Hematopoietic multipotent progenitor cell treated with erythropoietin and hydrocortisone succinate and interleukin-3 and kit ligand, for 8 days (in vitro differentiated cells): ENCODE measurements at places on chromosomes 7 and 10.

DNA sequence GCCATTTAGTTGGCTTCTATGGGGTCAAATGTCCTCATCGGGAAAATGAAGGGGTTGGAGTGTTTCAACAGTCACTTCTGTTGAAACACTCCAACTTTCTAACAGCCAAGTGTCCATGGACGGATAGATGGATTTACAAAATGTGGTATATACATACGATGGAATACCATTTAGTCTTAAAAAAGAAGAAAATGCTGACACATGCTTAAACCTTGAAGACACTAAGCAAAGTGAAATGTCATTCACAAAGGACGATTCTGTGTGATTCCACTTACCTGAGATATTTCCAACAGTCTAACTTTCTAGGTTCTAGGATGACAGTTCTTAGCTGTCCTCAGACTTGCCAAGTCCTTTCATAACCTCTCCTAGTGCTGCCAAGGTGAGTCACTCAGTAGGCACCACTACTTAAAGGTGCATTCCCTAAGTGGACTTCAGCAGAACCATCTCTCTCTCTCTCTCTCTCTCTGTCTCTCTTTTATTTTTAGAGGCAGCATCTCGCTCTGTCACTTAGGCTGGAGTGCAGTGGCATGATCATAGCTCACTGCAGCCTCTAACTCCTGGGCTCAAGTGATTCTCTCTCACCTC is 69.0 kb downstream of the DENND2A start:
- no peak for DNase-seq

- no peak for DNase-seq
Observed at GRCh38 chr7:31121601-31122000, 69.5 kb downstream of the ADCYAP1R1 start.

GRCh38 chr10:18473424-18474117 is 177.8 kb downstream of the NSUN6 start:
- no peak for DNase-seq

DNA sequence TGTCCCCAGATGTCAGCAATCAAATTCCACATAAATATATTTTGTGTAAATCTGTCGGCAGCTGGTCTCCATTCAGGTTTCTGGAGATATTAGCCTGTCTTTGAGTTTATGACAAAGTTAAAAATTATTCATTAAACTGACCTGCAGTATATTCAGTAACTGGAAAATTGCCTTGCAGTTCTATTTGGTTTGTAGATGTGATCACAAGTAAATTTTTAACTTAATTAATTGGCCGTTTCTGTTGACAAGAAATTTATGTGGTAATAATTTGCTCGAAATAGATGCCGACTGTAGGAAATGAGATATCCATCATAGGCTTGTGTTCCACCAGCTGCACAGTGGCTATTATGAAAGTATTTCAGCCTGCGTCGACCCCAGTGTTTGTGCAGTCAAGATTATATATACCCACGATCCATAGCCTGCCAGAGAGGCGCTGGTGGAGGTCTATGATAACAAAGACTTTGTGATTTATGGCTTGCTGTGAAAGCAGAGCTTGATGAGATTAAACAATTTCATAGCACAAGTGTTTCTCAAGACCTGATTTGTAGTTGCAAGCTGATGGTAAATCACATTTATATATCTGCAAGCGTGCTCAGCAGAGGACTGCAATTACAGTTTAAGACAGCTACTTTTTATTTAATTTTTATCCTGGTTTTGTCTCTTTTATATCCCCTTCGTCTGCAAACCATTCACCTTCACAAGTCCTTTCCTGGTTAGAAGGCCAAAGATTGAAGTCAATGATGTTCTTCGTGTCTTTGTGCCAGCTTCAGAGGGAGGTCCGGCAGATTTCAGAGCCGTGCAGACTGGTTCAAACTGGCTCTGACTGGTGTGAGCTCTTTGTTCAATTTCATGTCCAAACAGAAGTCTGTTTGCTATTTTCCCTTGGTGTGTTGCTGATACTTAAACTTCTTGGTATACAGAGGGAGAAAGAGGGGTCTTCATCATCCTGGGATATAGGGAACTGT is 850.9 kb downstream of the LRMDA start:
- no peak for DNase-seq

- no peak for DNase-seq
Observed at GRCh38 chr7:55299273-55299967, 65.7 kb upstream of the LANCL2 start.

GRCh38 chr10:103890194-103890658 is 27.8 kb downstream of the STN1 start:
- DNase-seq = no peak

- DNase-seq = no peak
Observed at GRCh38 chr10:124912101-124912886, 29.6 kb upstream of the ZRANB1 start.

- DNase-seq = no peak
Observed at GRCh38 chr10:102735065-102735562, 8.6 kb upstream of the WBP1L start.

DNA sequence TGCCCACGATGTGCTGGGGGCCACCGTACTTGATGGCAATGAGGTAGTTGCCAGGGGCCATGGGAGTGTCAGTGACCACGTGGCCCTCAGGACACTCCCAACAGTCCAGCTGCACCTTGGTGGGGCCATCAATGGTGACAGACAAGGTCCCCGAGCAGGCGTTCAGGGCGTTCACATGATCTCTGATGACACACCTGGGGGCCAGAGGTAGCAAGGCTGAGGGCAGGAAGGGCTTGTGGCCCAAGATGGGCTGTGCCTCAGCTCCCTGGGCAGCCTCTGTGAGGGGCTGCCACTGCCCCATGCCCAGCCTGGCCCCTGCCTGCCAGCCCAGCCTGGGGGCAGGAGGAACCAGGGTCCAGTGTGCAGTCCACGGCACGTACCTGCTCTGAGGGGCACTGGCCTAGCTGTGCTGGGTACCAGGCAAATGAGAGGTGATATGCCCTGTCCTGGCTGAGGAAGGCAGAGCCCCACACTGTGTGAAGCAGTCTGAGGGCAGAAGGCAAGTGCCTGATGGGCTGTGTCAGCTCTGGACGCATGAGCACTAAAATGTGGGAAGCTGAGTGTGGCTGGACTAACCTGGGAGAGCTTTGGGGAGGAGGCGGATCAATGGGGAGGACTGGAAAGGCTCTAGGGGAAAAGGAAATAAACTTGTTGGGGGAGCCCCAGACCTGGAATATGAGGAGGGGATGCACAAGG is 3.5 kb upstream of the KCP start:
- DNase-seq = no peak

GRCh38 chr10:99748823-99749451 is 16.9 kb downstream of the CUTC start:
- no peak for DNase-seq
